ENCODE measurements at places on chromosomes 2 and 18. TPM values are rescaled to one million over a fixed set of nuclear protein-coding genes. Genes with fewer than 3 reads are reported as not detected.

The FBXO36 gene
- total RNA-seq: 4.3 TPM

The SH3RF3 gene
- total RNA-seq: 21.8 TPM

The MCM6 gene
- total RNA-seq: 16.4 TPM

The TMEM185B gene
- 25.7 TPM for total RNA-seq

The SRD5A2 gene
- total RNA-seq: not detected

The RAB17 gene
- not detected for total RNA-seq

The DUSP2 gene
- 0.40 TPM for total RNA-seq

The RFX8 gene
- total RNA-seq: 0.16 TPM

The MFSD6 gene
- total RNA-seq: 8.3 TPM

The CGREF1 gene
- total RNA-seq: 4.6 TPM

The LIMS3 gene
- total RNA-seq: 0.48 TPM

The TBR1 gene
- under 0.01 TPM for total RNA-seq

The STK39 gene
- 9.4 TPM for total RNA-seq

The ACMSD gene
- not detected for total RNA-seq

The LOXL3 gene
- total RNA-seq: 18.6 TPM

The DLX2 gene
- total RNA-seq: not detected

The GAL3ST2 gene
- total RNA-seq: 0.64 TPM

The FAM110C gene
- 0.16 TPM for total RNA-seq

The MTCL1 gene
- 15.1 TPM for total RNA-seq

The CNDP1 gene
- total RNA-seq: not detected

The GKN1 gene
- not detected for total RNA-seq

The TCF23 gene
- total RNA-seq: not detected

The DPP4 gene
- total RNA-seq: 13.3 TPM

The KCNF1 gene
- 0.26 TPM for total RNA-seq

The REL gene
- 7.5 TPM for total RNA-seq

The FLACC1 gene
- not detected for total RNA-seq

The REEP1 gene
- total RNA-seq: 0.40 TPM

The TTR gene
- not detected for total RNA-seq

The SCN2A gene
- 0.26 TPM for total RNA-seq

All from epithelial cell of alveolus of lung (primary cell).